ENCODE measurements at places on chromosomes 5 and 9.
A peak's percentile ranks its signal among the peaks of the same experiment; 100 is the strongest.

DNA sequence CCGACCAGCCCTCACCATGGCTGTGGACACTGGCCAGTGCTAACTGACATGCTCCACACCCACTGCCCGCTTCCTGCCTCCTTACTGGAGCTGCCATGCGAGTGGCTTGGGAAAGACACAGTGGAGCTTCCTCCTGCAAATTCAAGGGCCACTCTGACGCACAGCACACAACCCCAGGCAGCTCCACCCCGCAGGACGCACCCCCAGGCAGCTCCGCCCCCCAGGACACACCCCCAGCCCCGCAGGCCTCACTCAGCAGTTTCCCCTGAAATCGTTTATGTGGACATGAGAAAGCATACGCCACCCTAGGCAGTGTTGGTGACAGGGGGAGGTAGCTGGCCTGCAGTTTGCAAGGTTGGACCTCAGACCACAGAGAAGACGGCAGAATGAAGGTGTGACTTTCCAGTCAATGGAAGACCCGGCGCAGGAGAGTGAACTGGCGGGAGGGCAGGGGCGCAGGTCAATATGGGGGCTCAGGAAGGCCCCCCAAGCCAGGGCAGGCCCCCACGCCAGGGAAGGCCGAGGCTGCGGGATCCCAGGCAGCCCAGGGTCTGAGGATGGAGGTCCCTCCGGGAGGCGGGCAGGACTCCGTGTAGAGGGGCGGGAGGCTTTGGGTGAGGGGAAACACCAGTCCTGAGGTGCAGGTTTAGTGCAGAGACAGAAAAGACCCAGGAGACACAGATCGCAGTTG is 21.6 kb downstream of the LPCAT1 start:
- peak; percentile 34 for DNase-seq

GRCh38 chr9:68771376-68771775 is 66.3 kb downstream of the PIP5K1B start:
- DNase-seq: no peak

DNA sequence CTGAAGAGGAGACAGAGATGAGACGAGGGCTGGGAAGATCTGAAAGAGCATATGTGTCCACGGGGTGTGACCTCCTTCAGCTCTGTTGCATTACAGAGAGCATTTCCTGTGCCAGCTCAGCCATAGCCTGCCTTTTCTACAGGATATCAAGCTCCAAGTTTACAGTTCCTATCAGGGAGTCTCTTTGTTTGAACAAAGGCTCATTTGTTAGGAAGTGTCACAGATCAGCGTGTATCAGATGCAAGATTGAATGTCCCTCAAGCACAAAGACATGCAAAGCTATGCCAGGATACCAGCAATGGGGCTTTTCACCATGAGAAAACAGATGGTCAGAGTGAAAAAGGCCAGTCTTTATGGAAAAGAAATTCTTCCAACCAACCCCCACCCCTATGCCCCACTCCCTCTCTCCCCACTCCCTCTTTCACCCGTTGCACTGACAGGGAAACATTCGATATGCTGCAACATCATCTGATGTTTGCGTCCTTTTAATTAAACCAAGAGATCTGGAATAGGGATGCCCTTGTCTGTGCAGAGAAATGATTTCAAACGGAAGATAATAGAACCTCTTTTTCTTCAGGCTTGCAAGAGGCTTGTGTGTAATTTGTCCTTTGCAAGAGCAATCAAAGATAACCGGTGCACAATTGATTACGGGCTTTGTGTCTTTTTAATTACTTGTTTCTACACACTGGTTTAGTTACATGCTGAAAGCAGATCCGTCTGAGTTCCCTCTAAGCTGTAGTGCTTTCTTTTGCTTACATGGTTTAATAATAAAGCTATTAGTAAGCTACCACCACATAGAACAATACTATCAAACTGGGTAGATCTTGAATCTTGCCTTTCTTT is 263.1 kb upstream of the RGMB start:
- DNase-seq: no peak

DNA sequence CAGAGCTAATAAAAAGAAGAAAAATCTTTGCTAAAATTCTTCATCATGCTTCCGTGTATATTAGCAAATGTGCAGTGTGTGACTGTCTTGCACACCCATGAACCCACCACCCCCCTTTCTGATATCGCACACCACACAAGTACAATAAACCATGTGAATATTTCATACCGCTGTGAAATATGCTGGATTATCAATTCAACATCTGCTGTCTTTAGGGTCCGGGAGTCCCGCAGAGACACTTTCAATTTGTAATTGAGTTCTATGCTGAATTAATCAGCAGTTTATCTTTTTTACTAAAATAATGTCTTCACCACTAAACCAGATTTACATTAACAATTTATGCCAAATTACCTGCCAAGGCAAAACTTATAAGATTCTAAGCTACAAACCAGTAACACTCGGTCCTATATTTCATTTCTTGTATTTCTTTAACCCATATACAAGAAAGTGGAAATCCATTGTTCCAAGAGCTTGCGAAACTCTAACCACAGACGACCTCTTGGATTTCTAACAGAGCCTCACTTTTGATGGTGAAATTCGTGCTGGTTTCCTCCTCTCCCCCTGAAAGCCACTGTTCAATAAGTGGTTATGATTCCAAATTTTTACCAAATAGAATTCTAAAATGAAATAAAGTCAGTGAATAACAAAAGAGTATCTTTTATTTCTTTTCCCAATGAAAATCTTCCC is 44.2 kb downstream of the PSMB7 start:
- DNase-seq: no peak

DNA sequence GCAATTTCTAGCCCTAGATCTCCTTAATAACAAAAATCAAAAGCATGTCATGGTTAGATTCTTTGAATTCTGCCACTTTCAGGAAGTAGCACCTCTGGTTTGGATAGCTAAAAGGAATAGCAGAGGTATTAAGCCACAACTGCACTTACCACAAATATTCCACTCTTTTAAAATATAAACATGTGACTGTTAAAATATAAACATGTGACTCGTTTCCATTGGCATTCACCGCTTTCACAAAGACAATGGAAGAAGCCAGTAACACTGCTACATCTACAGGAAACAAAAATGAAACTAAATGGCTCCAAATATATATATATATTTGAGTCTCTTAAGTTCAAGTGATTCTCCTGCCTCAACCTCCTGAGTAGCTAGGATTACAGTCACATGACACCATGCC is 222.9 kb downstream of the ARL15 start:
- no peak for DNase-seq

DNA sequence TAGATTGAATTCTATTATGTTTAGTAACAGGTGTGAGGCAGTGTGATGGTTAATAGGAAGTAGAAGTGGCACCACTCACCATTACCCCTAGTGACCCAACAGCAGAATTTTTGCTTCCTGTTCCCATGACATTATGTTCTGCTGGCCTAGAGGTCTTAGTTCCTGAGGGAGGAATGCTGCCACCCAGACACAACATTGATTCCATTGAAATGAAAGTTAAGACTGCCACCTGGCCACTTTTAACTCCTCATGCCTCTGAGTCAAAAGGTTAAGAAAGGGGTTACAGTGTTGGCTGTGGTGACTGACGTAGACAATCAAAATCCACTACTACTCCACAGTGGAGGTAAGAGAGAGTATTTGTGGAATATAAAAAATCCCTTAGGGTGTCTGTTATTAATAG is 218.9 kb upstream of the NMUR2 start:
- DNase-seq: no peak

DNA sequence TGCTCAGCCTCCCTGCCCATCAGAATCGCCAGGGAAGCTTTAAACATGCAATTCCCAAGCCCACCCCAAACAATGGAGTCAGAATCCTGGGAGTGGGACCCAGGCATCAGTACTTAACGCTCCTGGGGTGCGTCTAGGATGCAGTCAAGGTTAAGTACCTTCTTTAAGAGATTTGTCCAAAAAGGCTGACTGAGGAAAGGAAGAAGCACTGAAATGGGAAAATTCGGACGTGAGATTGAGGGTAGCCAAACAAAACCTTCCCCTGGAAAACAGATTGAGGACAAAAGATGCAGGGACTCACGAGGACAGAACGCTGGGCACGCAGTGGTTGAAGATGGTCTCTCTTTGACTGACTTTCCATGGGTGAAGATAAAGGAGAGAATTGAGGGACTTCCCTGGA is 143.5 kb downstream of the MTX3 start:
- no peak for DNase-seq

GRCh38 chr9:127954831-127955293 is 17.2 kb upstream of the DPM2 start:
- DNase-seq: no peak

DNA sequence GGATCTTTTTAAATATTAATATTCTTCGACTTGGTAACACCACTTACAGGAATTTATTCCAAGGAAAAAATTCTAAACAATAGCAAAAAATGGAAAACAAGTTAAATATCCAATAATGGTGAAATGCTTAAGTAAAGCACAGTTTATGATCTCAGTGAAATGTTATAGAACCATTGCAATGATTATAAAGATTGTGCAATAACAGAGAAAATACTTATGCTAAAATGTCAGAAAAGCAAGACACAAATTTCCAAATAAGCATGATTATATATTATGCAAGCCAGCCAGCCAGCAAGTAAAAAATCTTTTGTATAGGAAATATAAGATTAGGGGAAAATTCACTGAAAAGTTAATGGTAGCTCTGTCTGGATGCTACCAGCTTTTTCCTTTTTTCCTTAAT is 102.7 kb upstream of the EFNA5 start:
- DNase-seq: no peak

DNA sequence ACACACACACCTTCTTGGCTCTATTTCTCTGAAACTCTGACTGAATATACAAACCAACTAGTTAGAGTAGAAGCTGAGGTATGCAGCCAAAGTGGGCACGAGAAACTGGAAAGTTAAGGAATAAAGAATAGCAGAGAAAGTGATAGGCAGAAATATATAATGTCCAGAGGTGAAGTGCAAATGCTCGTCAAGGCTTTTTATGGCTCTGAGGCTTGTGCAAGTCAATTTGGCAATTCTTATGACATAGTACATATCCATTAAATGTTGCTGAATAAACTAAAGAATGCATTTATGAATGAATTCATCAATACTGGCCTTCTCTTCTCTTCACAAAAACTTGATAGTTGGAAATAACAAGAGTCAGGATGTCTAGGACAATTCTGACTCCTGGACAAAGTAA is 490.1 kb upstream of the DMAC1 start:
- DNase-seq: no peak

DNA sequence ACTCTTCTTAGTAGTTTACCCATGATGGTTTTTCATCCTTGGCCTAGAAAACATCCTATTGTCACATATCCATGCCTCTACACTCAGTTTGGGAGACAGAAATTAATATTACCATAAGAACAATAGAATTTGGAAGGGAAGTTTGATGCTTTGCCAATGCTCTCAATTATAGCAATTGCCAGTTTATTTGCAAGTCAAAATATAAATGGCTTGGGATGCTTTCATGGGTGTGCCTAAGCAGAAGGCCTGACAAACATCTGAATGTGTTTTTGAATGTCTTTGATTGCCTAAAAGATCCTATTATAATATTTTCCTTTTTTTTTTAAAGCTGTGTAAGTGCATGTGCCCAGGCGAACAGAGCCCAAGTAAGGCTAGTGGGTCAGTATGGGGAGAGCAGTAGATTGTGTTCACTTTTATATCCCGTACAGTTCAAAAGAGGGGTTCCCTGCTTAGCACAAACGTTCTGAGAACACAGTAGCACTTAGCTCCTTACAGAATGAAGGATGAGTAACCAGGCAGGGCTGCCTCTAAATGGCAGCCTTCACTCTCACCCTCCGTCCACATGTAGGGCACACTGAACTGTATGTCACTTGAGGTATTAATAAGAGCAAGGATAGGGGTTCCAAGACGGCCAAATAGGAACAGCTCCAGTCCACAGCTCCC is 56.0 kb upstream of the AGXT2 start:
- DNase-seq: no peak

DNA sequence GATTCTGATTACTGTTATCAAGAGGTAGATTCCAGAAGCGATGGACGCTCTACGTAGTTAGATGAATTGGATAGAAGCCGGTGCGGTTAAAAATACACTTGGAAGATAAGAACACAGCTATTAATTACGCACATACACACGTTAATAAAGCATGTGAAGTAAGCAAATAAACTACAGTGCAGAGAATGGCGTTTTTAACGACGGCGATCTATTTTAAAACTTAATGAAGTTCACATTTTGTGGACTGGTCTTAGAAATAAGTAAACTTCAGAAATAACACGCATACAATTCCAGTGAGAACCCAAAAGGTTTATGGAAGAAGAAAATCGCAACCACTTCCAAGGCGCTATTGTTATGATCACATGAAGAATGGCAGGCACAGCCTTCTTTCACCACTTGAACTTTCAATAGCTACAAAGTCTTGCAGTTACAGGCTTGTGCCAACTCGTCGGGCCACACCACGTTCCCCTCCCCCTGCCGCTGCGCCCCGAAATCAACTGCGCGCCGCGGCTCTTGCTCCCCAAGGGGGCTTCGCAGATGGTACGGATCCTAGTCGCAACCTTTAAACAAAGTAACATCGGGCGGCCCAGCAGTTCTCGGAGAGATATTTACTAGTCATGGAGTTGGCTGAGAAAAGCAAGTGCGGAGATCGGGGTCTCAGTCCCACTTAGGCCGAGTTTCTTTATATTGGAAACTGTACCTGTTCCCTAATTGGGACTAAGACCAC is 866 bp upstream of the SEMA6A start:
- no peak for DNase-seq

GRCh38 chr5:122942164-122942914 is 94.2 kb downstream of the PPIC start:
- DNase-seq: no peak

DNA sequence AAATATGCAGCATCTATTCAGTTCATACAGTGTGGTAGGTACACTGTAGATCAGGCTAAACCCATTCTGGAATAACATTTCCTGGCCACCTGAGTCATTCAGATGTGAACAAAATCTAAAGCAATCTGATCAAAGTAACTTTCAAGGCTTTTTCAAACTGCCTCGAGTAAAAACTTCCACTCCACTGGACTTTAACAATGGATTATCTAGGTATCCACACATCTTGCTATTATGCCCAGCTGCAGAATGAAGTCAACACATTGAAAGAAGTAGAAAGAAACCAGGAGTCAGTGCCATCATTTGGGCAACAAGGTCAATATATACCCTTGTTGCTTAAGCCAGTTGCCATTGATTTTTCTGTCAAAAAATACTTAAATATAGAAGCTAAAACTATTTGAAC is 1352.6 kb upstream of the NUDT12 start:
- no peak for DNase-seq

DNA sequence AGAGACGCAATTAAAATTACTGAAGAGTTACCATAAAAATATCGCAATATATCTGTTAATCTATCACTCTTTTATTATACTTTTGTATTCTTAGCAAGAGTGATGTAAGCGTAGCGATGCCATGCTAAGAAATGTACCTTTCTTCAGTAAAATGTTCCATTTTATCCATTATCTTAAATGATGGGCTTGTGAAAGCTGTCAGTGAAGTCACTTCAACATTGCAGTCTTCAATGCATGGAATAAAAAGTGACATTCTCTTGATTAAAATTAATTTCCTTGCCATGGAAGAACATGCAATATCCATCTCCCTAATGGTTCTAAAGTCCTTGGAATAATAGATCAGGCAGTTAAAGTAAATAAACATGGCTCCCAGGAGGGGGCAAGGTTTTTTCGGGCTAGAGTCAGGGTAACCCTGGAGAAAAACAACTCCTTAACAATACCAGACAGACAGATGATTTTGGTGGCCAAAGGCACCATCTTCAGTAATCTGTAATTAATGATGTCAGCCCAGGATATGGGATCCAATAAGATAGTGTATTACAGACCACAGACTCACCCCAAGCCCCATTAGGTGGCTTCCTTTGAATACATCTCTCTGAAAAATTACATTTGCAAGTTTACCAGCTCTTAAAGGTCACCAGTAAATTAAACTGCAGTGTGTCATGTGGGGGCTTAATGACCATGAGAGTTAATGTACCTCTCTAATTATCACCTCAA is 677.1 kb downstream of the DTWD2 start:
- DNase-seq: no peak

GRCh38 chr5:114438471-114438870 is 76.6 kb downstream of the KCNN2 start:
- no peak for DNase-seq
